ENCODE measurements at places on chromosomes 2 and 18. TPM values are rescaled to one million over a fixed set of nuclear protein-coding genes. Genes with fewer than 3 reads are reported as not detected.

The MATN3 gene
- total RNA-seq: 3.5 TPM

The ACTG2 gene
- total RNA-seq: not detected

The DTNA gene
- total RNA-seq: 19.8 TPM

The PMAIP1 gene
- 15.7 TPM for total RNA-seq

The GNAL gene
- total RNA-seq: 3.5 TPM

The CXCR4 gene
- 93.5 TPM for total RNA-seq

The PLEKHH2 gene
- 0.40 TPM for total RNA-seq

The DGKD gene
- total RNA-seq: 8.8 TPM

The RBM44 gene
- total RNA-seq: 2.0 TPM

The CDH2 gene
- 42.4 TPM for total RNA-seq

The MOGAT1 gene
- not detected for total RNA-seq

The INHA gene
- total RNA-seq: not detected

The FIGLA gene
- not detected for total RNA-seq

The SLC9A4 gene
- total RNA-seq: not detected

The FZD7 gene
- 0.27 TPM for total RNA-seq

The DSC2 gene
- 0.14 TPM for total RNA-seq

The NFATC1 gene
- 5.7 TPM for total RNA-seq

The FOSL2 gene
- total RNA-seq: 51.8 TPM

The L3MBTL4 gene
- 0.57 TPM for total RNA-seq

The SPDYA gene
- 2.7 TPM for total RNA-seq

The EVA1A gene
- 53.2 TPM for total RNA-seq

The TBR1 gene
- under 0.01 TPM for total RNA-seq

The PLB1 gene
- total RNA-seq: 0.53 TPM

The GLI2 gene
- total RNA-seq: 0.13 TPM

The SLC4A5 gene
- total RNA-seq: 0.80 TPM

The MPP4 gene
- total RNA-seq: 15.8 TPM

The BBS5 gene
- 6.3 TPM for total RNA-seq

The SLC38A11 gene
- total RNA-seq: not detected

The MARCHF4 gene
- total RNA-seq: 9.6 TPM

The C2orf81 gene
- 0.40 TPM for total RNA-seq

The PDE11A gene
- total RNA-seq: 0.27 TPM

The SERPINB5 gene
- not detected for total RNA-seq

The CD8B gene
- total RNA-seq: not detected

The WDFY1 gene
- 141 TPM for total RNA-seq

The RAD51AP2 gene
- total RNA-seq: not detected

The SLC40A1 gene
- total RNA-seq: 34.2 TPM

Measured in thoracic aorta endothelial cell (primary cell).